Stimulated activated CD4-positive, alpha-beta T cell treated with anti-CD3 and anti-CD28 coated beads, Interleukin-12 subunit alpha, Interleukin-12 subunit beta, amount 100 ng/mL, for 24 hours (primary cell): ENCODE measurements at places on chromosomes 6 and 20.

- no peak for DNase-seq
Measured at GRCh38 chr6:105753207-105753606, 332.9 kb upstream of the PRDM1 start.

DNA sequence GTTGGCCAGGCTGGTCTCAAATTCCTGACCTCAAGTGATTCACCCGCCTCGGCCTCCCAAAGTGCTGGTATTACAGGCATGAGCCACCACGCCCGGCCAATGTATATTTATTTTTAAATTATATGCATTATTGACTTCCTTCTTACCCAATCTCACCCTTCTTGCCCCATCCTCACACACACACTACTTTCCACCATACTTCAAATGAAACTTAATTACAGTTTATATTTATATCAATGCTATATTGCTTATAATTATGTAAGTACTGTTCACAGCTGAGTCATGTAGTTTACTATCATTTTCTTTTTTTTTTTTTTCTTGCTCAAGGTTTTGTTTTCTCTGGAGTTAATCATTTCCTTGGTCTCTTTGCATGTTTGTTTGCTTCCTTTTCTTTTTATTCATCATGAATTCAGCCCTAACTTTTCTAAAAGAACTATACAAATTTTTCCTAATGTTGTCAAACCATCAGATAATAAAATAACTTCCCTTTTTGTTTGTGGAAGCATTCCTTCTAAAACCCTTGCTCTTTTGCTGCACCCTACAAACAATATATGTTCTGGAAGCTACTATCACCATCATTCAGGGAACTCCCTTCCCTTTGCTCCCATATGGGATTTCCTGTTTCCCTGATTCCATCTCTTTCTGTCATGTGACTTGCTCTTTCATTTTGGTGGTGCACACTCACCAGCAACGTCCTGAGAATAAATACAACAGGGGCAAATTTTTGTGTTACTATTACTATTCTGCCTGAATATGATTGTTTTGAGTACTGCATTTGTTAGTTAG lies 201.7 kb upstream of the SASH1 start:
- DNase-seq: no peak

GRCh38 chr20:61353261-61354000 lies 101.4 kb downstream of the CDH4 start:
- DNase-seq: no peak

DNA sequence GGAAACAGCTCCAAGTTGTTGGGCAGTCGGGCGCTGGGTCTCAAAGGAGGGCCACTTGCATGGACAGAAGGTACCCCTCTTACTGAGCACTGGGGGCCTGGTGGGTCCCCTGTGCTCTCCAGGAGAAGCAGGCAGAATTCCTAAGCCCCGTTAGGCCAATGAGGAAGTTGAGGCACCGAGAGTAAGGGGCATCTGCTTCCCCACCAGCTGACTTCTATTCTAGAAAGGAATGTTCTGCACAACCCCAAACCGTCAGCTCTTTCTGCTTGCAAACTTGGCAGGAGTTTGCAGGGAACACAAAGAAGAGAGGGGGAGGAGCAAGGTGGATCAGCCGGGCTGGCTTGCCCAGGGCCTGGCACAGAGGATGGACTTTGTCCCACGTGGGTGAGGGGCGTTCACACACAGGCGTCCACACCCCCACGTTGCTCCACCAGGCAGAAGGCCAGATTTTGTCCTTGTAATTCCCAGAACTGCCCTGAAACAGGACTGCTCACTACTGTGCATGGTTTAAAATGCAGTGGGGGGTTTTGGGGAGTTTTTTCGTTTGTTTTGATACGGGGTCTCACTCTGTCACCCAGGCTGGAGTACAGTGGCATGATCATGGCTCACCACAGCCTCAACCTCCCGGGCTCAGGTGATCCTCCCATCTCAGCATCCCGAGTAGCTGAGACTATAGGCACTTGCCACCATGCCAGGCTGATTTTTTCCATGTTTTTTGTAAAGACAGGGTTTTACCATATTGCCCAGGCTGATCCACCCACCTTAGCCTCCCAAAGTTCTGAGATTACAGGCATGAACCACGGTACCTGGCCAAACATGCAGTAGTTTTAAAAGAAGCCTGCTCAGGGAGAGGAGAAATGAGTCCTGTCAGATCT lies 93.3 kb downstream of the SNX5 start:
- DNase-seq: no peak

DNA sequence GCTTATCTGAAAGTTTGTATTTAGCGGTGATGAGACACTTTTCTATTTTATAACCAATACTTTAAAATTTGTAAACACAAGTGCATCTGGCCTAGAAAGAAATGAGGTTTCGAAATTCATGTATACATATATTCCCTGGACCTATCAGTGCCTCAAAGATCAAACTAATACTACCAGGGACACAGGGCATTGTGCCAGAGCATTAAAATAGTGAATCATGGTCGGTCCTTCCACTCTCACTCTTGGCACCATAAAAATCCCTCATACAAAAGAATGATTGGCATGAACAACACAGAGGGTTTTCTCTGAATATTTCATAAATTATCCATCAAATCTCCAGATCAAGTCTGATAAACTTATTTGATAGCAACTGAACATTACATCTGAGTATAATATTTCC lies 62.0 kb downstream of the MMUT start:
- DNase-seq: no peak

DNA sequence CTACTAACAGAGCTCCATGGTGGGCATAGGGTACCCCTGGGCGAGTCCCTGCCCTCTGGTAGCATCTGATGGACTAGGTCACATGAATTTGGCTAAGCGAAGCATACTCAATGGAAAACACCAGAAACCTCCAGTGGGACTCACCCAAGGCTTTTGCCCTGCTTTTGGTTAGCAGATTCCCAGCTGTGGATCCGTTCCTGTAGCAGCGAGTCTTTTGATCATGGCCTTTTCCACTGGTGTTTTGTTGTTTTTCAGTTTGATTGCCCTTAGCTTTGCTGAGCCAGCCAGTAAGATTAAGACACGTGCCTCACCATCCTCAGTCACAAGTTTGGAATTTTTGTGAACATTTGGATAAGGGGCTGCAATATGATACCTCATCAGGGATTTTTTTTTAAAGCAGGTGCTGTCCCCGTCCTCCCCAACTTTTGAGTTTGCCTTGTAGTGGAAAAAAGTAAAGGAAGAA lies 8.0 kb downstream of the TNFAIP3 start:
- DNase-seq: no peak

- no peak for DNase-seq
Measured at GRCh38 chr6:100461278-100461916, 3.3 kb downstream of the SIM1 start.

DNA sequence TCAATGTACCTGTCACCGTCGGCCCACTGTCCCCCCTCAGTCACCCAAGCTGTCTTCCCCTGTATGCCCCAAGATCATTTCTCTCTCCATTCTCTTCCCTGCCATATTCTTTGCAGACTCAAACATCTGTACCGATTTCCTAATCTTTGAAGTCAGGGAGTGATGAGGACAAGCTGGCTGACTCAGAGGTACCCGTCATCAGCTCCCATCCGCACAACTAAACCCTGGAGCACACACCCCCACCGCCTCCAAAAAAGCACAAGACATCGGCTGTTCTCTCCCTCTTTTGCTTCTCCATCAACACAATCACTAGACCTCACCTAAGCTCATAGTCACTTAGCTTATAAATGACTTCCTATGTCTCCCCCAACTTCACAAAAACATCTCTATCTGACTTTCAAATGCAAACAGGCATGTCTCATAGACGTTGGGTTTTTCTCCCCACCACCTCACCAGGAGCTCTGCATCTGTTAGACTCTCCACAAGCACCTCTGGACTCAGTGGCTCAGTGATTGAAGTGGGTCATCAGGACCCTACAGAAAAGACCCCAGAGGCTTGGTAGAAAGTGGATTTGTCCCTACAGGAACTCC lies 11.5 kb upstream of the NFATC2 start:
- DNase-seq: no peak

DNA sequence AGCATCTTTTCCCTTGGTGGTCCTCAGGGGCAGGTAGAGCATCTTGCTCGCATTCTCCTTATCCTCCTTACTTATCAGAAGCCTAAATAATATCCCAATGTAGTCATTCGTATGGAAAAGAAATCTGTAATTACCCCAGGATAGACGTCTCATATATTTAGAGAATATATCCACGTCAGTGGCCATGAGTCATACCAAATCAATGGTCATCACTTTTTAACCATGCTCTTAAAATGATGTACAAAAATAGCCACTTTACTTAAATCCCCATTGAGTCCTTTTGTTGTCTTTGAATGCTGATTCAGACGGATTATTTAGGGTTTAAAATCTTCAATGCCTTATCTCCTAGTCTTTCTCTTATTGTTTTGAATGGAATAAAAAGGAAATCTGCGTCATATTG lies 231.7 kb upstream of the STXBP5 start:
- DNase-seq: no peak

- DNase-seq: no peak
Measured at GRCh38 chr6:74967821-74968220, 238.0 kb downstream of the COL12A1 start.
